GOT3 (cell line): ENCODE measurements at places on chromosomes 11 and 22.

DNA sequence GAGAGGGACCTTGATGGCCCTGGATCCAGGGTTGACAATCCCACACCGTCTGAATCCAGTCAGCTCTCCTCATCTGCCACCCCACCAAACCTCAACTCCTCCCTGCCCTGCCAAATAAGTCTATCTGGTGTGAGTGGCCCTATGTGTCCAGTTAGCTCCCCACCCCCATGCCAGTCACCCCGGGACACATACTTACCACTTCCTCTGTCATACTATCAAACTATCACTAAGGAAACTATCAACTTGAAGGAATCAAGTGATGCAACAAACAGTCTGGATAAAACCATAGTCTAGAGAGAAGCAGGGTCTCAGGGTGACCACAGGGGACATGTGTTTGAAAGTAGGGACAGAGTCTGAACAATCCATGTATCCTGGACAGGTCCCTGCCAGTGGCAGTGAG is 13.2 kb upstream of the CSF2RB start:
- DNase-seq = no peak

DNA sequence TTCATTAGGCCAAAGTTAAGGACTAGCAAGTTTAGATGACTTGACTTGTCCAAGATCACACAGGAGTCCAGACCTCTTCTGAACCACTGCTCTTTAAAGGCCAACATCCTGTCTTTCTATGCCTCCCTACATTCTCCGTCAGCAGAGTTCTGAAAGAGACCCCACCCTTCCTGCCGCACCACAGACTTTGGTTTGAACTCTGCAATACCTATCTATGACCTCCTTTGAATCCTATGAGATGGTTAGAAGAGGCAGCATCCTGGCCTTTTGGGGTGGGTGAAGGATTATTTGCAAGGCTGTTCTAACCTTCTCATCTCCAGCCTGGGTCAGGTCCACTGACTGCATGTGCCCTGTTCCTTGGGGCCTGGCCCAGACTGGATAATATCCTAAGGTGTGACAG is 4.3 kb upstream of the RRM1 start:
- DNase-seq = no peak

- no peak for DNase-seq
Measured at GRCh38 chr11:18802381-18803257, 11.0 kb upstream of the PTPN5 start.

DNA sequence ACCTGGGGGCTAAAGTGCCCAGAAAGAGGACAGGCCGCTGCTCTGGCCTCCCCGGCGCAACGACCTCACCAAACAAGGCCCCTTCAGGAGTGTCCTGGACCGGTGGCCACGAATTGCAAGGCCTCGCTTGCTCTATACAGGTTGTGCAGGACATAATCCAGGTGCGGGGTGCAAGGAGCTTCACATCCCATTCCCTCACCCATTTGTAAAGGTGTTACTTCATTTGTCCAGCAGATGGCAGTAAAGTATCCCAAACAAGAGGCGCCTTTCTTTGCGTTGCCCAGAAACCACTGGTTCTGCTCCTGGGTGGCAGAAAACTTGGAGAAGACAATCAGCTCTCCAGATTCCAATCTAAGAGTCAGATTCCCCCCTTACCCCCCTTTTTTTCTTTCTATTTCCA is 35.9 kb upstream of the PRDM11 start:
- no peak for DNase-seq

DNA sequence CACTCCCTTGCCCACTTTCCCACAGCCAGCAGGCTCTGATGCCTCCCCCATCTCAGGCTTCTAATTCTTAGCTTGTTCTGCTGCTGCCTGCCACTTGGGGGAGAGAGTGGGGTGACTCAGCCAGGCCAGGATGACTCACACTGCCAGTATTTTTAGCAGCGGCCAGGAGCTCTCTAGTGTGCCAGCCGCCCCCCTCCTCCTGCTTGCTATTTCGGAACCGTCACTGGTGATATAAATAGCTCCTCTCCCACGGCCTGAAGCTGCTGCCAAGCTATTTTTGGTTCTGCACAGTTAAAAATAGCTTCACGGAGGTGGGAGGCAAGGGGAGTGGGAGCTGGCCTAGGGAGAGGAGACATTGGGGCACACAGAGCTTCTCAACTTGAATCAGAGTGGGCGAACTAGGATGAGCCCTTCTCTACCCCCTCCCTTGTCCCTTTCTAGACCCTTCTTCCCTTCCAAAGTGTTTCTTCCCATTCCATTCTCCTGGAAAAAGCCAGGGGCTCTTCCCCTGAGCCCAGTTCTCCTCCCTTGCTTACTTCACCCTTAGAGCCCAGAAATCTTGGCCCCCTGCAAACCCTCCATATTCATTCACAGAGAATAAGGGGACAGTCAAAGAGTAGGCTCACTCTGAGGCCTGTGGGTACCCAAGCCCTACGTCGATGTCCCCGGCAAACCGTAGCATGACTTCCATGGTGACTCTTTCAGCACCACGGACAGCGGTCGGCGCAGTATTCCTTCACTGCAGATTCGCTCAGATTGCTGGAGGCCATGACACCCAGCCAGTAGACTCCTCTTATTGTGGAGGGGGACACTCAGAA is 2.5 kb upstream of the NPAS4 start:
- peak; percentile 72 for DNase-seq

DNA sequence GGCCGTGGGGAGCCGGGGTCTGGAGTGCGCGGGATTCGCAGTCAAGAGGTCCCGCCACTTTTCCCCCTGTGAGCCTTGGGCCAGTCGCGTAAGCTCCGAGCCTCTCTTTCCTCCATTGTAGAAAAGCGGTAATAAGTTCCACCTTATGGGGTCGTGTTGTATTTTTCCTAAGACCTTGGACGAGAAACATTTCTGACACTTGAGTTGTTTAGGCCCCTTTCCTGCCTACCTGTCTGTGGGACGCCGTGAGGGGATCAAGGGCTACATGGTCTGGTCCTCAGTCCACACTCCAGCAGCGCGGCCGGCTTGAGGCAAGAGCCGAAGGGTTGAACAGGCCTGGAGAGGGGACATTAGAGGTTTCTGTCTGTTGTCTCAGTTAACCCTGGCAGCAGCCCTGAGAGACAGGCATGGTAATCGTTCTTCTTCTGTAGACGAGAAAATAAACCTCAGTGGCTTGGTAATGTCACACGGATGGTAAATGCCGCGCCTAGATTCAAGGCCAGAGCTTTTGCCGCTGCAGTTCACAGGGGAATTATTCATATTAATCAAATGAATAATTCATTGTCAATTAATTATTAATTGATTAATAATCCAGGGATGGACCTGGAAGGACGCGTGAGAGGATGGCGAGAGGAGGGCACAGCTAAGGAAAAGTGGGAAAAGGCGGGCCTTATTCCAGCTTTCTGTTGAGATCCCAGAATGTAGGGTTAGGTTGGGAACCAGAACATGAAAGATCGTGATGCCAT is 545 bp downstream of the FEN1 start:
- DNase-seq = no peak

DNA sequence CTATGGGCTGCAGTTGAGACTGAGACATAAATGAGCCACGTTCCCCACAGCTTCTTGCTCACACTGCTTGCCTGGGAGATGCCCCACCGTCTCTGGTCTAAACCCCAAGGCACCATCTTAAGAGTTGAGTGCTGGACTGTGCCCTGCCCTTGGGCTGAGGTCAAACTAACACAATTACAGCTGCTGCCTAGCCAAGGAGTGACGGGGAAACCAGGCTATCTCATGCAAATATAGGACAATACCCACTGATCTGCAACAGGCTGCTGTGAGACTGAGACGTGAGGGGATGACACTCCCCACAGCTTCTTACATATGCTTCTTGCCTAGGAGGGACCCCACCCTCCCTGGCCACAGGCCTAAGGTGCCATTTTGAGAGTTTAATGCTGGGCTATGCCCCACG is 7.8 kb upstream of the MS4A8 start:
- DNase-seq = no peak

- DNase-seq = no peak
Measured at GRCh38 chr11:89147229-89147628, 30.4 kb upstream of the TYR start.

DNA sequence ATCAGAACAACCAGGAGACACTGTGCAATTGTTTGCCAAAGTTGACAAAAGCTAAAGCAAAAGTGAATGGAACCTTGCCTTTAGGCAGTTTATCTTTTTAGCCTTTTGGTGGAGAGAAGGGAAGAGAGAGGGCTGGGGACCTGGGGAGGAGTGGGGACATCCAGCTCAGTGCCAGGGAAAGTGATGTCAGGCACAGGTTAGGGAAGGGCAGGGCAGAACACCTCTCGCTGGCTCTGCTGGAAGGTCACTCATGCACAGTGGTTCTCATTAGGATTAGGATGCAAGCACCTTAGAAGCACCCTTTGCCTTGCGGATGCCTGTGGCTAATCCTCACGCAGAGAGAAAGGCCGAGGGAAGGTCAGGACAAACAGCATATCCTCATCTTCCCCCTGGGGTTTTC is 14.3 kb upstream of the LINC01488 start:
- DNase-seq = no peak

- no peak for DNase-seq
Measured at GRCh38 chr11:115182282-115182955, 321.8 kb downstream of the CADM1 start.

DNA sequence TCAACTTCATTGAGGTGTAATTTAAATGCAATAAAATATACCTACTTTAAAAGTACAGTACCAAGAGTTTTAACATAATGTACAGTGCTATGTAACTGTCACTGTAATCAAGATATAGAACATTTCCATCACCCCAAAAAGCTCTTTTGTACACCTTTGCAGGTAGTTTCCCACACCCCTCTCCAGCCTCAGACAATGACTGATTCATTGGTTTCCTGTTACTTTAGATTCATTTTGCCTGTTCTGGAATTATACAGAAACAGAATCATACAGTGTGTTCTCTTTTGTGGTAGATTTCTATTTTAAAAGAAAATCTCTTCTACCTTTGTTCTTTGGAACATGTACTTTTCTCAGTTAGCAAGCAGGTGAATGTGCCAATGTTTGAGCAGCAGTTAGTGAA is 38.2 kb downstream of the SHISA8 start:
- no peak for DNase-seq

DNA sequence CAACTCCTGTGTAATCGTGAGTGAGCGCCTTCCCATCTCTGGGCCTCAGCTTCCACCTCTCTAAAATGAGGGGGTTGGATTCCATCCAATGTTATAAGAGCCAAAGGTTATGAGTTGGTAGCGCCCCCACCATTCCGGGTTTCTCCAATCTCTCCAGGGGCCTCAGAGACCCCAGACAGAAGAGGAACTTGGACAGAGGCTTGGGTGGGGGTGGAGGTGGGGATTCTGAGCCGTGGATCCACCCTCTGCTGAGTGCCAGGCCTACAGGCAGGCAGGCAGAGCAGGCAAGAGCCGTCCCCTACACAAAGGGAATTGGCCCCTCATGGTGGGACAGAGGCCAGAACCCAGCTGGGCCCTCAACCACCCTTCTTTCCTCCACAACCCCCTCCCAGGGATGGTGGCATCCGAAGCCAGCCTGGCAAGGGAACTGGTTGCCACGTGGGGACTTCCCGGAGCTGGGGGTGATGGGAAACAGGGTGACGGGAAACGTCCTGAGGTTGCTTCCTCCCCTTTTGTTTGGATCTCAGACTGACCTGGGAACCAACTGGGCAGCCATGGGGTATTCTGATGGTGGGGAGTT is 31.8 kb downstream of the TXN2 start:
- no peak for DNase-seq

DNA sequence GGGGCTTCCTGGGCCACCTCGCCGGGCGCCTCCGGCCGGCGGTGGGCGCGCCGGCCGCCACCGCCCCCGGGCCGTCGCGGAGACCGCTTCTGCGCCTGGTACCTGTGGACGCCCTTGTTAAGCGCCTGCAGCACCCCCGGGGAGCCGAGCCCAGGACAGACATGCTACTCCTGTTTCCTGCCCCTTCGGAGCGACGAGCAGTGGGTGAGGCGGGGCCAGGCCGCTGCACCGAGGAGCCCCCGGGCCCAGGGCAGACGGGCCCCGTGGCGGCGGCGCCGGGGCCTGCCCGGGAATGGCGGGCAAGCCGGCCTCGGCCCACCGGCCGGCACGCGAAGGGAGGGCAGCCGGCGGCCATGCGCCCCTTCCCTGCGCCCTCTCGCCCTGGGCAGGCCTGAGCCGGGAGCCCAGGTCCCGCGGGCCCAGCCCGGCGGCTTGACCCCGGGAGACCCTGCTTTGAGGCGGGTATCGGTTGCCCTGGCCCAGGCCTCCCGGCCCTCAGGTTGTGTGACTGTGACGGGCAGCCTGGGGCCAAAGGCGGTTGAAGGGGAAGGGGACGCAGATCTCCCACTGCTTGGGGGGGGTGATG is 789 bp upstream of the KDM2A start:
- no peak for DNase-seq

- peak; percentile 23 for DNase-seq
Measured at GRCh38 chr11:118659314-118659952, 20.0 kb downstream of the TREH start.

DNA sequence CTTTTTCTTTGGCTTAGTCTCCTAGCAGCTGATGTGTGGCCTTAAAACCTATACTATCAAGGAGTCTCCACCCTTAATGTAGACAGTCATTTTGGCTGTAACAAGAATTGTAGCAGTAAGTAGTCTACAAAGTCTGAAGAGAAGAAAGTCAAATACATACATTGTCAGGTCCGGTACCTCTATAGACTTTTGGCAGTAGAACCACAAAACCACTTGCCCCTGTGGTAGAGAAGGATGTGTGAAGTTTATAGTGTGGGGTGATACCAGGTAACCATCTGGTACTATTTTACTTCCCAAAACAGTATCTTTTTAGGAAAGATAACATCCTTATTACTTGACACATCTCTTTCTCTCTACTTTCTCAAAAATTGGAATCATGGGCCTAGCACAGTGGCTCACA is 15.1 kb downstream of the ATG13 start:
- no peak for DNase-seq

GRCh38 chr22:38611559-38611958 is 41.6 kb upstream of the DMC1 start:
- no peak for DNase-seq

DNA sequence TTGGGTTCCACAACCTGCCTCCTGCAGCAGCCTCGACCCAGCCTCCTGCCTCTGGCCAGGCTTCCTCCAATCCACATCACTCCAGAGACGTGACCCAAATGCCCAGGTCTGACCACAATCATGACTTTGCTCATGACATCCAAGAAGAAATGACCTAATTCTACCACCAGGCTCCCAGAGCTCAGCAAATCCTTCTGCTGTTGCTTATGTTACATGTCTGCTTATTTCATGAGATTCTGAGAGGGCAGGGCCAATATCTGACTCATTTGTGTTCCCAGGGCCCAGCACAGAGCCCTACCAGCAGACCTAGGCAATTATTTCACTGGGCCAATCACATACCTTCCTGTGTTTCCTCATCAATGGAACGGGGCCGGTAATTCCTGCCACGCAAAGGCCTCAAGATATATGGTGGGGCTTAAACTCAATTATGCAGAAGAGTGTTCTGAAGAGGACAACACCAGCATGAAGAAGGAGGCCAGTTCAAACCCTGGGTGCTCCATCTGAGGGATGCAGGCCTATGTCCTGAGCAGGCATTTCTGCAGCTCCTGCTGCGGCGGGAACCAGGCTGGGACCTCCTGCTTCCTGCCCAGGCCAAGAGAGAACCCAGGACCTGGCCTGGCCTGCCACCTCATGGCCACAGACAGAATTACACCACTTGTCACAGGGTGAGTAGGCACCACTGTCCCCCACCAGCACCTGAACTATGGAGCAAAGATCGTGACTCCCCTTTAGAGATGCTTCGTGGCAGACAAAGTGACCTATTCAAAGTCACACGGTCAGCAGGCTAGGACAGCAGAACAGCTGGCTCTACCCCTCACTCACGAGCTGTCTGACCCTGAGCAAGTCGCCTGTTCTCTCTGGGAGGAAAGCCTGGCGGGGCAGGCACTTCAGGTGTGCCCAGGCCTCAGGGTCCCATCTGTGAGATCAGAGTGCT is 5.9 kb downstream of the CENPM start:
- peak; percentile 70 for DNase-seq
